CD4-positive, alpha-beta T cell treated with Interleukin-17A for 4 hours (primary cell): ENCODE measurements at places on chromosomes 12 and 14.

DNA sequence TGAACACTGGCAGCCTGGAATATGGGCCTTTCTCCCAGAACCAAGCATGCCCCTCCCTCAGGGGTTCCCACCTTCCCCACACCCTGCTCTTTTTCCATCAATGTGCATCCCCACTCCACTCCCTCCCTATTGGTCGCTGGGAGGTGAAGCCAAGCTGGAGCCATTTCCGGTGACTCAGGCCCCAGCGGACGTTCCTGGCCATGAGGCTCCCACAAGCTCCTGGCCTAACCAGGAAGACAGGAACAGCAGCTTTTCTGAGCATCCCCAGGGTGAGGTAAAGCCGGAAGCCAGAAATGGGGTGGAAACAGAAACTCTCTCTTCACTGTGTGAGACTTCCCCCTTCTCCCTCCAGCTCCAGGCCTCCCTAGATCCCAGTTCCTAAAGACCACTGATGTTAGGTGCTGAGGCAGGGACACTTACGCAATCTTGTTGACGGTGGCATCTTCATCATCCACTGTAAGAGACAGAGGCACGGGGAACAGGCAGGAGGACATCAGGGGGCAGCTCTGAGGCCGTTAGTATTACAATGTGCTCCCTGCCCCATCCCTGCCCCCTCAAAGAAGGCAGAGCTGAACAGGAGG lies 5.1 kb downstream of the LMBR1L start:
- DNase-seq, result no peak

DNA sequence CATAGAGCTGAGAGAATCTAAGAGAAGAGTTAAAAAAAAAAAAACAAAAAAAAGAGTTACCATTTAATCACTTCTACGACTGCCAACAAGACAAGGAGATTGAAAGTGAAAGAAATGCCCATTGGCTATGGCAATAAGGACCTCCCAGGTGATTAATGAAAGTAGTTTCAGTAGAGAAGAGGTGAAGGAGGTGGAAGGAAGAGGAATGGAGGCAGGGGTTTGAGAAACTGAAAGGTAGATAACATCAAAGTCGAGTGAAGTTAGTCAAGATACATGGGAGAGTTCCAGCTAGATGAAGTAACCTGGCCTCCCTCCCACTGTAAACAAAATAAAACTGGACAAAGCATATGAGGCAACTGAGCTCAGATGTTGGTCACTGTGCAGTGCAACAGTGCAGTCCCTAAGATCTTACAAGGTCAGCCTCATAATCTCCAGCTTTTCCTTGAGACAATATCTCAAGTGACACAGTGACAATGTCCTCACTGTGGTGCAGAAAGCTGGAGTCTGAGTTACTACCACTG lies 118.0 kb upstream of the CCDC198 start:
- DNase-seq, result no peak

- no peak for DNase-seq
These were observed 15.9 kb upstream of the AMIGO2 start for GRCh38 chr12:47095446-47096236.

DNA sequence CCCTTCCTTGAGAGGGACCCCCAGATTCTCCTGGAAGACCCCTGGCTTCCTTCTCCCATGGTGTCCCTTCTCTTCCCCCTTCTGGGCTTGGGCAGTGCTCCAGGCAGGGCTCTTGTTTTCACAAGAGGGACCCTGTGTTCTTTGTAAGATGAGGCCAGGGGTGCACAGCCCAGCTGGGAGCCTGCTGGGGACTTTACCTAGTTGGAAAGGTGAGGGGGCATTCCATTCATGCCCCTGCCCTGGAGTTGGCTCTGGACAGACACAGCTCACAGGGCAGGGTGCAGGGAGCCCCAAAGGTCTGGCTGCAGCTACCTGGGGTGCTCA lies 31.2 kb downstream of the ISCA2 start:
- no peak for DNase-seq

- DNase-seq, result no peak
These were observed 25.1 kb upstream of the LRTM2 start for GRCh38 chr12:1795221-1795784.

DNA sequence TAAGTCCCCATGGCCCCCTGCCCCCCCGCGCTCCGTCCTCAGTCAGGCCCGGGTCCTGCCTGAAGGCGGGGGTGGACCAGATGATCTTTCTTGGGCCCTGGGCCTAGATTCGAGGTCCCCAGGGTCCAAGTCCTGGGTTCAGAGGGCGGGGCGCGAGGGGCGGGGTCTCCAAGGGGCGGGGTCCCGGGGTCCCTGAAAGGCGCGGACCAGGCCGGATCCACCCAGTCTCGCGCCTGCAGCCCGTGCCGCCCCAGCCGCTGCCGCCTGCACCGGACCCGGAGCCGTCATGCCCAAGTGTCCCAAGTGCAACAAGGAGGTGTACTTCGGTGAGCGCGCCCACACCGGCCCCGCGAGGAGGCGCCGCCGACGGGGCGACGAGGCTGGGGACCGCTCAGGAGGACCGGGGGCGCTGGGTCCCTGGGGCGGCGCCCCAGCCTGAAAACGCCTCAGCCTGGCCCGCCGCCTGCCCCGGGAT lies 325 bp downstream of the CRIP1 start:
- peak; percentile 75 for DNase-seq

GRCh38 chr14:101473795-101474562 lies 87.3 kb upstream of the DIO3 start:
- DNase-seq, result no peak

DNA sequence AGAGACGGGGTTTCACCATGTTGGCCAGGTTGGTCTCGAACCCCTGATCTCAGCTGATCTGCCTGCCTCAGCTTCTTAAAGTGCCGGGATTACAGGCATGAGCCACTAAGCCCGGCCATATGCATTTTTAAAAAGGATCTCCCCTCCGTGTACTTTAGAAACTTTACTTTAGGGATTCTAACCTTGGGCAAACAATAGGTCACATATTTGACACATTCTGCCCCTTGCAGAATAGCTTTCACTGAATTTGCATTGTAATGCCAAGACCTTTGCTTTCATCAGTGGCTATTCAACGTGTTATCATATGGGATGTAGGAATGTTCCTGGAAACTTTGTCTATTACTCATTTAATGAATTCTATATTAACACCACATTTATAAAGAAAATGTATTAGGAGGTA lies 11.4 kb upstream of the ANKS1B start:
- no peak for DNase-seq

DNA sequence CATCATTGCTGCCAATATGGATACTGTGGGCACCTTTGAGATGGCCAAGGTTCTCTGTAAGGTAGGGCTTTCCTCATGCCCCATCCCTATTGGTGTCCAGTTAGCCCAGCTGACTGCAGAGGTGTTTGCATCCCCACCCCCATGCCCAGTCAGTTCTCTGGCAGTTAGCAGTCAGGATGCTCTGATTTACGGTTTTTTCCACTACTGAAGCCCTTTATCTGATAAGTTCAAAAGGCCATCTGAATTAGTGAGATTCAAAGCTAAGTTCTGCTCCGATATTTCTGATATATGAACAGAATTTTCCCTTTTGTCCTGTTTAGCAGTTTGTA lies 773 bp downstream of the GMPR2 start:
- DNase-seq, result no peak

- DNase-seq, result no peak
These were observed 32.2 kb downstream of the DIP2B start for GRCh38 chr12:50536831-50537537.

GRCh38 chr12:16962889-16963288 lies 356.9 kb upstream of the LMO3 start:
- DNase-seq, result no peak

DNA sequence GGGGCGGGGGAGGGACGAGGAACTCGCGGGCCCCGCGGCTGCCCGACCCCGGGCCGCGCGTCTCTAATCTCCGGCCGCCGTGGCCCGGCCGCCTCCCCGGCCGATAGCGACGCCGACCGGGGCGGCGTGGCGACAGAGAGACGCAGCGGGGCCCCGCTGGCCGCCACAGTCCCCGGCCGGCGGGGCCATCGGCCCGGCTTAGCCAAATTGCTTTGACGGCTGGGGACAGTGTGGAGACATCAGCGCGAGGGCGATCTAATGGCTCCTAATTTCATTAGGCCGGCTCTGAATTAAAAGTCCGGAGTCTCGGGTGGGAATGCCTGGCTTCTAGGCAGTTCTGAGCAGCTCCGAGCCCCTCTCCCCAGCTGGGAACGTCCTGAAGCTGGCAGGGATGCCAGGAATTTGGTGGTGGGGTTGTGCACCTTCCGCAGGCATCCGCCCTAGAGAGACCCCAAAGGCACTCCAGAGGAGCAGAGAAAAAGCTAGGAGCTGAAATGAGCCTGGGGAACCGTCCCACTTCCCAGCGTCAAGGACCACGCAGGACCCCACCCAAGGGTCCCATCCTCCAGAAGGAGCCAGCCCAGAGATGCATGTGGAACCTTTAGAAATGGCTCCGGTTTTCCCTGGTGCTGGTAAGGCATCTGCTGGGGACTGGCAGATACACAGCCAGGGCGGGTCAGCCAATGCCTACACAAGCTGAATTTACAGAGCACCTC lies 9.6 kb downstream of the TBX5 start:
- no peak for DNase-seq

- DNase-seq, result peak; percentile 39
These were observed 22.2 kb downstream of the MANSC1 start for GRCh38 chr12:12327802-12328201.

DNA sequence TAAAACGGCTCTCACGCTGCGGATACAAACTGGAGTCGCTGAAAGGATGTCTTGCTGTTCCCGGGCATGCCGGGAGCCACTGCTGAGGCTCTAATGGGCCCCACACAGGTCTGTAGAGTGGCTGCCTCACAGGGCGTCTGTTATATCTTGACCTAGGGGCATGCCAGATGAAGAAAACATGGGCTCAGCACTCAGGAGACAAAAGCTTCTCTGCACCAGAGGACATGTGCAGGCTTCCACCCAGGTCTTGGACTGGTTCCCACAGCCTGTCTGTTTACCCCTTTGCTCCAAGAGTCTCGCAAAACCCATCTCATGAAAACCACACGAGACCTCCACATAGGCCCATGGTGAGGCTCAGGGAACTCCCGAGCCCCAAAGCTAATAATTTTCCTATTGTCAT lies 134.2 kb downstream of the RPS29 start:
- no peak for DNase-seq

GRCh38 chr12:120378036-120378435 lies 9.1 kb upstream of the MSI1 start:
- DNase-seq, result no peak

- peak; percentile 67 for DNase-seq
These were observed 213.5 kb upstream of the SLC38A2 start for GRCh38 chr12:46585854-46586621.

GRCh38 chr12:65622056-65622455 lies 202.2 kb upstream of the HMGA2 start:
- DNase-seq, result no peak

DNA sequence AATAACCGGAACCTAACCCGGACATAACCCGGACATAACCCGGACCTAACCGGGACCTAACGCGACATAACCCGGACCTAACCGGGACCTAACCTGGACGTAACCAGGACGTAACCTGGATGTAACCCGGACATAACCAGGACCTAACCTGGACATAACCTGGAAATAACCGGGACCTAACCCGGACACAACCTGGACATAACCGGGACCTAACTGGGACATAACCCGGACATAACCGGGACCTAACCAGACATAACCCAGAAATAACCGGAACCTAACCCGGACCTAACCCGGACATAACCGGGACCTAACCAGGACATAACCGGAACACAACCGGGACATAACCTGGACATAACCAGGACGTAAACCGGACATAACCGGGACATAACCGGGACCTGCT lies 6.7 kb upstream of the FBRSL1 start:
- no peak for DNase-seq

DNA sequence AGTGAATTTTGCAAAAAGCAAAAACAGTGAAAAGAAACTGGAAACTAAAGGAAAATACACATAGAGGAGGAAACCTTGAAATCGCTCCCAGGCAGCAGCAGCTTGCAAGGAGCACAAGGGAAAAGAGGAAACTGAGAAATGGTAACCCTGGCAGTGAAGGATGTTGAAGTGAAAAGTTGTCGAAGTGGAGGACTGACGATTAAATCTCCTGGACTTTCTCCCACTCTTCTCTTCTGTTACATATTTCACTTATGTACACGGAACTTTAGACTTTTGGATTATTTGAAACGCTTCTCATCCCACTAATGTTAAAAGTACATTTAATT lies 388.8 kb upstream of the USP15 start:
- no peak for DNase-seq

DNA sequence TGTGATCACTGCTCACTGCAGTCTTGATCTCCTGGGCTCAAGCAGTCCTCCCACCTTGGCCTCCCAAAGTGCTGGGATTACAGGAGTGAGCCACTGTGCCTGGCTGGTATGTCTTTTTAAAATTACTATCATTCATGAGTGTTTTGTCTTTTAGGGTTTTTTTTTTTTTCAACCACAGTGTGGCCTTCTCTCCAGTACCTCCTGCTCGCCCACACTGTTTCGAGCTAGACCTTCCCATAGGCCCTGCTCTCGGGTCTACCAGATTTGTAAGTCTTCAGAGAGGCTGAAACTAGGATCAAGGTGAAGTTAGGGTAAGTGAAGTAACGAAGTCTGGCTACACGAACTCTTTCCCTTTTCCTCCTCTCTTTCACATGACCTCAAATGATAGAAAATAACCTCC lies 1.5 kb downstream of the BIN2 start:
- DNase-seq, result peak; percentile 30
